ENCODE measurements at places on chromosomes 12 and 14.

DNA sequence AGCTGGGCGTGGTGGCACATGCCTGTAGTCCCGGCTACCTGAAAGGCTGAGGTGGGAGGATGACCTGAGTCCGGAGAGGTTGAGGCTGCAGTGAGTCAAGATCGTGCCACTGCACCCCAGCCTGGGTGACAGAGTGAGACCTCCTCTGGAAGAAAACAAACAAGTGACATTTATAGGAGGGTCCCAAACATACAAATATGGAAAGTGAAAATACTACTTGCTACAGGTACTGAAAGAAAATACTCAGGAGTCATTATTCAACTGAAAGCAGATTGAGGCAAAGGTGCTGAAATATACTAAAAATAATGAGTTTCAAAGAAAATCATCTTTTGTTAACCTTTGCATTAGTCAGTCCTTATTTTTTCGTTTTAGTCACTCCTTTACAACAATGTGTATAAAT lies 53.5 kb downstream of the ETV6 start:
- H3K36me3 ChIP-seq, result peaks cover 22% of the 10 kb centered on the region
- no peaks in the 10 kb centered on the region for H3K27me3 ChIP-seq
- H3K4me3 ChIP-seq, result peak overlapping the region; percentile 28
- peaks cover 17% of the 10 kb centered on the region for H3K4me1 ChIP-seq
- no peak overlapping the region for H3K27ac ChIP-seq

- no peak overlapping the region for H3K4me3 ChIP-seq
- H3K4me1 ChIP-seq, result peaks cover 3% of the 10 kb centered on the region
- no peak overlapping the region for H3K27ac ChIP-seq
- no peak for DNase-seq
- H3K36me3 ChIP-seq, result peaks cover 10% of the 10 kb centered on the region
Measured at GRCh38 chr14:76256545-76256944, 104.8 kb downstream of the GPATCH2L start.

- H3K4me3 ChIP-seq, result no peak overlapping the region
- no peak overlapping the region for H3K27ac ChIP-seq
- peaks cover 14% of the 10 kb centered on the region for H3K27me3 ChIP-seq
- no peak for DNase-seq
- H3K36me3 ChIP-seq, result no peaks in the 10 kb centered on the region
- H3K4me1 ChIP-seq, result no peaks in the 10 kb centered on the region
Measured at GRCh38 chr14:103071544-103072251, 12.3 kb upstream of the LBHD2 start.

- H3K4me3 ChIP-seq, result no peak overlapping the region
- no peak for DNase-seq
- no peak overlapping the region for H3K27ac ChIP-seq
Measured at GRCh38 chr12:106975993-106976658, 10.8 kb downstream of the MTERF2 start.

DNA sequence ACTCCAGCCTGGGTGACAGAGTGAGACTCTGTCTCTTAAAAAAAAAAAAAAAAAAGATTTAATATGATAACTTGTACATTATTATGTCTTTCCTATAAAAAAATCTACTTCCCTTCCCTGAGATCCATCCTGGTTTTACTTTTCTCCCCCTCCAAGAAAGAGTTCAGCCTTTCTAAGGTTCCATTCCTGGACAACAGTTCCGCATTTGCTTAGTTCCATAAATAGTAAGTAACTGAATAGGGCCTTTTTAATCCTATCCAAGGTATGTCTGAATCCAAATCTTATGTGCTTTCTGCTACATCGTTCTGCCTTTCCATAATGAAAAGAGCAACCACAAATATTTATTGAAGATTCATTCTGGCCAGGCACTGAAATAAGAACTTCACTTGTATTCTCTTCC lies 187.8 kb downstream of the DACT1 start:
- no peak overlapping the region for H3K4me3 ChIP-seq
- H3K36me3 ChIP-seq, result no peaks in the 10 kb centered on the region
- no peak for DNase-seq
- H3K4me1 ChIP-seq, result peaks cover 3% of the 10 kb centered on the region
- H3K27me3 ChIP-seq, result no peaks in the 10 kb centered on the region
- H3K27ac ChIP-seq, result no peak overlapping the region

GRCh38 chr12:51662728-51663154 lies 71.7 kb downstream of the SCN8A start:
- H3K27ac ChIP-seq, result no peak overlapping the region
- H3K27me3 ChIP-seq, result peaks cover 34% of the 10 kb centered on the region
- no peak for DNase-seq
- H3K4me1 ChIP-seq, result no peaks in the 10 kb centered on the region
- H3K4me3 ChIP-seq, result no peak overlapping the region

DNA sequence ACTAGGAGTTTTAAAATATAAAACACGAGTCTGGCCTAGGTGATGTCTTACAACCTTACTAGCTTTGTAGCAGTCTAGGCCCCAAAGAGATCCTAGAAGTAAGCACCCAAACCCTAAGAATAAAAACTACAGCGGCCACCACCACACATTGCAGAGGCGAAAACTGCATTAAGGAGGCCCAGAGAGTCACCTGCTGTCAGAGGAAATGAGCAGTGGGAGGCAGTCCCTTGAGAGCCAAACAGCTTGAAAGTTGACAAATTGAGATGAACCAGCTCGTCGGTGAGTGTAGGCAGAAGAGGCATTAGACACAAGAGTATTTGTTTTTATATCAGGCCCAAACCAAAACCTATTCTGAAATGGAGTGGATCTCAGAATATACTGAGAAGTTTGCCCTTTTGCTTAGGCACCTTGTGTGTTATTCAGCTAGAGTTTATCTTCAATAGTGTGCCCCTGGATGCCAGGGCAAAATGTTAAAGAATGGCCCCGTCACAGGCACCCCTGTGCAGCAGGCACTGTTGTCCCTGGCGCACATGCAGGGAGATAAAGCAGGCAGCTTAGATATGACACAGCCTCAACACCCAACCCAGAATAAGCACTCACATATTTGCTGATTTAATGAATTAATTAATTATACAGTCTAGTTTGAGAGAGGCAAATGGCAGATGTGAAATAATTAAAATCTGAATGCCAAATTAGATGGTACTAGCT lies 56.7 kb downstream of the TTC7B start:
- peaks cover 16% of the 10 kb centered on the region for H3K4me1 ChIP-seq
- peaks cover 2% of the 10 kb centered on the region for H3K36me3 ChIP-seq
- peak; percentile 56 for DNase-seq
- H3K4me3 ChIP-seq, result peak overlapping the region; percentile 91

DNA sequence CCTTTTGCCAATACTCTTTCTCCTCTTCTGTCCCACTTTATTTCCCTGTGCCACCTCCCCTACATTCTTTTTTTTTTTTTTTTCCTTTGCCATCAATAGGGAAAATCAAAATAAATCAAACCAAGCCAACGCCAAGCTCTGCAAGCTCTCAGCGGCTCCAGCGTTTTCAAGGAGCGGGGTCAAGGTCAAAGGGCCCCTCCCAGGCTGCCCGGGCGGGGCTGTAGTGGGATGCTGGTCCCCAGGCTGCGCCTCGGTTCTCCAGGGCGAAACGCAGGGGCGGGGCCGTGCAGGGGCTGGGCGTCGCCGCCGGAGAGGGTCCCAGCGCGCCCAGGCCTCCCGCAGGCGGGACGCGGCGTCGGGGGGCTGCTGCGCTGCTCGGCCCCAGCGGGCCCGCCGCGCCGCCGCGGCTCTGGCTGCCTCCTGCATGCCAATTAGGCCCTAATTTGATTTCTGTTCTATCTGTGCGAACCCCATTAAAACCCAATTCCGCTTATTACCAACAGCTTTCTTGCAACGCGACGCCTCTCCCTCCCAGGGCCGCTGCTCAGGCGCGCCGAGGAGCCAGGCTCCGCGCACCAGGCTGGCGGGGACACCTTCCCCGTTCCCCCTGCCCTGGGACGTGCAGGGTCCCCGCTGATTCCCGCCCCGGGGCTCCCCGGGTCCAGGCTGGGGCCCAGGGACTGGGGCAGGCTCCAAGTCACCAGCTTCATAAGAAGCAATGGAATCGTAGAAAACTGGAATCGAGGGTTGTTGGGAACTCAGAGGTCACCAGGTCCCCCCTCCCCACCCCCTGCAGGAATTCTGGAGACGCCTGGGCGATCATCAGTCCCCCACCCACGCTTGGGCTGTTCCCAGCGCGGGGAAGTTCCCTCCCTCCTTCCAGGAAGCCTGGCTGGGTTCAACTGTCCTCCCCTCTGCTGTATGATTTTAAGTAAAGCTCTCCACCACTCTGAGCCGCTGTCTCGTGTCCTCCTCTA lies 50.7 kb upstream of the MAP1LC3B2 start:
- no peaks in the 10 kb centered on the region for H3K36me3 ChIP-seq
- no peaks in the 10 kb centered on the region for H3K27me3 ChIP-seq
- H3K27ac ChIP-seq, result peak overlapping the region; percentile 42
- H3K4me3 ChIP-seq, result peak overlapping the region; percentile 84
- H3K4me1 ChIP-seq, result peaks cover 8% of the 10 kb centered on the region
- DNase-seq, result peak; percentile 13

DNA sequence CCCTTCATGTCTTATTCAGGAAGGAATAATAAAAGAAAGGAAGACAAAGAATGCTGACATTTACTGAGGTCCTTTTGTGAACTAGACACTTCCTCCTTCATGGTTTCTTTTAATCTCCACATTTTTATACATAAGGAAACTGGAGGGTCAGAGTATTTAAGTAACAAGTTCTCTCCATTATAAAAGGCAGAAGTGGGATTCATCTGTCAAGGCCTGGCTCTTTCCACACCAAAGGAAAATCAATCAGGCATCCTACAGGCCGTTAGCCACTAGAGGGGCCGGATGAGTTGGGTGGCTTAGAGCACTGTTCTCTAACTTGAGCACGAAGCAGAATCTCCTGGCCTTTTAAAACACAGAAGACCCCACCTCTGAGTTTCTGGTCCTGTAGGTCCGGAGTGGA lies 36.8 kb upstream of the NINJ2 start:
- H3K36me3 ChIP-seq, result peaks cover 6% of the 10 kb centered on the region
- no peak overlapping the region for H3K27ac ChIP-seq
- no peak for DNase-seq
- peaks cover 18% of the 10 kb centered on the region for H3K4me1 ChIP-seq
- H3K4me3 ChIP-seq, result no peak overlapping the region

DNA sequence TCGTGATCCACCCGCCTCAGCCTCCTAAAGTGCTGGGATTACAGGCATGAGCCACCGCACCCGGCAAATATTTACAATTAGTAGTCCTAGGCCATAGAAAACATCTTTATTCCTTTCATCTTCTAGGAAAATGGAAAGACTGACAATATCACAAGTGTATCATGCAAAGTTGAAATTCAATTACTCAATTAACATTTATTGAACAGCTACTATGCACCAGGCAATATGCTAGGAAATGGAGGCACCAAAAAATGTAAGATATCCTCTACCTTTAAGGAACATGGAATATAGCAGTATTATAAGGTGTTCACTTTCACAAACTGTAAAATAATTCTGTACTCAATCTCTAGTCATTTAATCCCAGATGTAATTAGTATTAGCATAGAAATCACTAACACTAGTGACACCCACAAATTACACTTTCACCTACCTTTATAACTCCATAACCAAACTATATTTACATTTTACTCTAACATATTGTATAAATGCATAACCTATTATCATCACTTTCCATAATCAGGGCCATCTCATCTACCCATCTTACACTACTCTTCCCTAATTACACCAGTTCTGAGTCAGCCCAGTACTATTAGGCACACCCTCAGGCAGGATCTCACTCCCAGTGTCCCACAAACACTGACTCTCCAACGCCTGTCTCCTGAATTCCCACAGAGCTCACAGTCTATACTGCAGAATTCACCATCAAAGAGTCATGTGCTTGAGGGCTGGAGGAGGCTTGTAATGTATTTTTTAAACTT lies 10.4 kb downstream of the CORO1C start:
- H3K4me3 ChIP-seq, result no peak overlapping the region
- no peak for DNase-seq
- H3K36me3 ChIP-seq, result peaks cover 10% of the 10 kb centered on the region
- H3K27ac ChIP-seq, result no peak overlapping the region
- H3K27me3 ChIP-seq, result no peaks in the 10 kb centered on the region

- no peak overlapping the region for H3K4me3 ChIP-seq
- H3K4me1 ChIP-seq, result no peaks in the 10 kb centered on the region
- no peak for DNase-seq
- no peaks in the 10 kb centered on the region for H3K27me3 ChIP-seq
Measured at GRCh38 chr14:71720978-71721624, 211.1 kb upstream of the RGS6 start.

DNA sequence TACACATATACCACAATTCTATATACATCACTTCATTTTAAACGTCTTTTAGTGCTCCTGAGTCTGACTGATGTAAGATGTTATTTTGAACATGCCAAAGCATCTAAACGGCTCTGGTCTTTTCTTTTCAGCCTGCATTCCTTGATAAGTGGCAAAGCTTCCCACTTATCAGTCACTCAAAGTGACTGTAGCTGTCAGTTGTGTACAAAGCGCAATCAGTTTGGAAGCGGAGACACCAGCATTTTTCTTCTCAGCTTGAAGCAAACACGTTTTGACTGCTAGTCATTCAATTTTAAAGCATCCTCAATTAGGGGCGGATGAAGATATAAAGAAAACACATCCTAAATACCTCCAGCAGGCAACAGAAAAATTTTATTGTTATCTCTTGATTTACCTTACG lies 226.8 kb downstream of the SOX5 start:
- no peak for DNase-seq
- no peaks in the 10 kb centered on the region for H3K36me3 ChIP-seq
- no peaks in the 10 kb centered on the region for H3K27me3 ChIP-seq
- H3K27ac ChIP-seq, result no peak overlapping the region
- H3K4me1 ChIP-seq, result no peaks in the 10 kb centered on the region
- no peak overlapping the region for H3K4me3 ChIP-seq

- H3K27ac ChIP-seq, result peak overlapping the region; percentile 60
- peaks cover 3% of the 10 kb centered on the region for H3K36me3 ChIP-seq
- no peak overlapping the region for H3K4me3 ChIP-seq
- no peaks in the 10 kb centered on the region for H3K27me3 ChIP-seq
- DNase-seq, result no peak
- H3K4me1 ChIP-seq, result peaks cover 74% of the 10 kb centered on the region
Measured at GRCh38 chr12:132478433-132478803, 11.5 kb upstream of the FBRSL1 start.

DNA sequence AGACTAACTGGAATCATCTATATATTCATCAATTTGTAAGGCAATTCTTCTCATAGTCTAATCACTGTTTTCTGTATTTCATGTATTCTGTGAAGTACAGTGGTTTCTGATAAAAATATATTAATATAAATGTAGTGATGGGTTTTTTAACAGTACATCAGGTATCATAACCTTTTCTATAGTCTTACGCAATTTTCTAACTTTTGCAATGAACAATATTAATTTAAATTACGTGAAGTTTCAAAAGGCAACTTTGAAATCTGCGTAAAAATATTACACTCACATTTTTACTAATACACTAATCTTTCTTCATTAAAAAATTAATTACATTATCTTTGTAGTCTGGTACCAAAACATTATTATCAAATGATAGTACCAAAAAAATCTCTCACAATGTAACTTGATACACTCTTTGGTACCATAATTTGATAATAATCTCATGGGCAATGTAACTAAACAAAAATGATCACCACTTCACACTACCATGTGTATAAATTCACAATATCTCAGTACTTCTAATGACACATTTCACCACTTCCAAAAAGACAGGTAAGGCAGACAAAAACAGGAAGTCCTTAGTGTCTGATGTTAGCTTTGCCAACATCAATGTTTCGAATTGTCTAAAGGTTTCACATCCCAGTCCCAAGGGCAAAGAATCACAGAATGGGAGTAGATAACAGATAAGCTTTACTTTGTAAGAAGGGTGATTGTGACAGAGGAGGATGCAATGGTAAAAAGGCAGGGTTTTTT lies 8.7 kb downstream of the DNAI7 start:
- H3K4me1 ChIP-seq, result peaks cover 11% of the 10 kb centered on the region
- no peak overlapping the region for H3K27ac ChIP-seq
- H3K27me3 ChIP-seq, result no peaks in the 10 kb centered on the region
- H3K4me3 ChIP-seq, result no peak overlapping the region
- DNase-seq, result no peak
- H3K36me3 ChIP-seq, result no peaks in the 10 kb centered on the region
